ENCODE measurements at places on chromosomes 16 and 17.

DNA sequence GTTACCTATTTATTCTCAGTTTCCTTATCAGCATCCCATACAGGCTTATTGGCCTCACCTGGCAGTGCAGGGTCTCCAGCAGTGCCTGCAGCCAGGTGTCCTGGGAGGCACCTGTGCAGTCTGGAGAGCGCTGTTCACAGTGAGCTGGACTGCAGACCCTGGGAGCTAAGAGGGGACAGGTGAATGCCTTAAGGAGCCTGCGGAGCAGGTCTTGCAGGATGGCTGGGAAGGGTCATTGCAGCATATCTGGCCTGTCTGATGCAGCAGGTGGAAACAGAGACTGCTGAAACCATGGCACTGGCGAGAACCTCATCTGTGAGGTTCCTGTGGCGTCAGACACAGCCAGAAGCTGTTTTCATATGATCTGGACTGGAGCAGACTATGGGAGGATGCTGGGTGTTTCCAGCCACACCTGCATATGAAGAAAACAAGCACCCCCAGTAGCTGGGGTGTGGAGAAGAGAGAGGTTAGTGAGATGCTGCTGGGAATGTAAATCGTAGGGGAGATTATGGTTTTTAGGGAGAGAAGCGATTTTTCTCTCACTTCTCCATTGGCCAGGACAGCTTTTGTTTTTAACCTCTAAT is 77.0 kb downstream of the NTN1 start:
- DNase-seq: no peak

GRCh38 chr16:69563605-69564580 is 1.9 kb upstream of the NFAT5 start:
- DNase-seq: no peak

DNA sequence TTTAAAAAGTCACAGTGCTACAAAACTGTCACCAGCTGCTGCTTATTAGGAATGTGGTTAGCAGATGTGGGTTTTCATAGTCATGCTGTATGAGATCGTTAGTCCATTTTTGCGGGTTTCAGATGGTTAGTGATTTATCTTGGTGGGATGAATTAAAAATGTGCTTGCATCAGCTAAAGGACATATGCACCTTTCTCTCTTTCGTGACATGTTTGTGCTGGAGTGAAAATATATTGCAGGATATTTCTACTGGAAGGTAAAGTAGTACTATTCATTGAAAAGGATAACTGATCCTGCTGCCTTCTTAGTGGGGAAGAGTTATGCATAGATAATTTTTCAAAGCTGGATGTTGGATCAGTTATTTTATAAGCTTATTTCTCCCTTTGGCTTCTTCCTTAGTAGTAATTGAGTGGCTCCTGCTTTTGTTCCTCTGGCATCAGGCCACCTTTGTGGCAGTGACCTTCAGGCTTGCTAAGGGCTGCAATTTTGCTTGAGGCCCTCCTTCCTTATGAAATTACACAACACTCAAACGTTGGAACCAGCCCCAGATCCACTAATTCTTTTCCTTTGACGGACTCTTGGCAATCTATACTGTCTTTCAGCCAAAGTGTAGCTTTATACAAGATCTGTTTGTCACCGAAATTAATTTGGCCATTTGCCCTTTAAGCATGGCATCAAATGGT is 7.5 kb upstream of the SNTB2 start:
- peak; percentile 88 for DNase-seq

GRCh38 chr17:1144162-1144561 is 35.6 kb downstream of the ABR start:
- no peak for DNase-seq

DNA sequence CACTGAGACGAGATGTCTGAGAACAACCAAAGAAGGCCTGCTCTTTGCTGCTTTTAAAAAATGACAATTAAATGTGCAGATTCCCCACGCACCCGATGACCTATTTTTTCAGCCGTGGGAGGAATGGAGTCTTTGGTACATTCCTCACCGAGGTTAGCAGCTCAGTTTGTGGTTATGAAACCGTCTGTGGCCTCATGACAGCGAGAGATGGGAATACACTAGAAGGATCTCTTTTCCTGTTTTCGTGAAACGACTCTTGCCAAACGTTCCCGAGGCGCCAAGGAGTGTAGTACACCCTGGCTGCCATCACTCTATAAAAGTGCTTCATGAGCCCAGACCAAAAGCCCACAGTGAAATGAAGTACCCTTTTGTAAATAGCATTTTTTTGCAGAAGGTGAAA is 87.8 kb downstream of the CRISPLD2 start:
- no peak for DNase-seq

- DNase-seq: no peak
Observed at GRCh38 chr16:30743716-30744115, 4.5 kb upstream of the PHKG2 start.

DNA sequence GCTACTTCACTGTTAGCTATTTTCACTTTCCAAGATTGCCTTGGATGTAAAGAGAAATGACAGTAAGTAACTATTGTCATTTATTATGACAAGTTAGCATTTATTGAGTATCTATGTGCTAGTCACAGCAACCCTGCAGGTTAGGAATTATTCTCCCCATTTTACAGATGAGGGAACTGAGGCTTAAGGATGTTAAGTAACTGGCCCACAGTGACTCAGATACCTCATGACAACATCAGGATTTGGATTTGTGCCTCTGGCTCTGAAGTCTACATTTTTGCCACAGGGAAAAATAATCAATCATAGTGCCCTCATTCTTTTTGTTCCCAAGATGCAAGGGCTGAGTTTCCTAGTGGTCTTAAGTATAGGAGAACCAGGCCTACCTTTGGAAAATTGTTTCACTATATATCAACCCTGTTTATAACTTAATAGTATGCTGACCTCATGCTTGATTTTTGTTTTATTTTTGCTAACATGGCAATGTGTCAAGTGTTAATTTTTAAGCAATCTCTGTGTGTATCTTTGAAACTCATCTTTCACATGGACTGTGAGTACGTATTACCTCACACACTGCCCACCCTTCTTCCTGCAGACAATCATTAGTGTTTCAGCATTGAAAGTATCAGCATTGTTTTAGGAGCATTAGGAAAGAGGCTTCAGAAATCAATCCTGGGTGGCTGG is 105.0 kb downstream of the TANGO6 start:
- DNase-seq: no peak

GRCh38 chr16:88809676-88810165 is 2.0 kb downstream of the APRT start:
- peak; percentile 29 for DNase-seq

GRCh38 chr16:84834403-84834772 is 14.6 kb downstream of the CRISPLD2 start:
- no peak for DNase-seq

DNA sequence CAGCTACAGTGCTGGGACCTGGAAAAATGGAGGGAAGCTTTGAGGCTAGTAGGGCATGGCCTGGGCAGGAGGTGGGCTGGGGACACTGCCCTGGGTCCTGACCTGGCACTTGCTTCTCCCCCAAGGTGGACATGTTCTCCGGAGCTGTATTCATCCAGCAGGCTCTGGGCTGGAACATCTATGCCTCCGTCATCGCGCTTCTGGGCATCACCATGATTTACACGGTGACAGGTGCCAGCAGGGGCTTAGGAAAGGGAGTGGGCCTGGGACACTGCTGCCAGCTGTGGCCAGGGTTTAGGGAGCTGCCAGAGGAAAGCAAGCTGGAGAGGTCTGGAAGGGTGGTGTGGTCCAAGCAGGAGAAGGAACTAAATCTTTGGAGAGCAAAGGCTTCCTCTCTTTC is 3.1 kb downstream of the SLC5A2 start:
- no peak for DNase-seq

DNA sequence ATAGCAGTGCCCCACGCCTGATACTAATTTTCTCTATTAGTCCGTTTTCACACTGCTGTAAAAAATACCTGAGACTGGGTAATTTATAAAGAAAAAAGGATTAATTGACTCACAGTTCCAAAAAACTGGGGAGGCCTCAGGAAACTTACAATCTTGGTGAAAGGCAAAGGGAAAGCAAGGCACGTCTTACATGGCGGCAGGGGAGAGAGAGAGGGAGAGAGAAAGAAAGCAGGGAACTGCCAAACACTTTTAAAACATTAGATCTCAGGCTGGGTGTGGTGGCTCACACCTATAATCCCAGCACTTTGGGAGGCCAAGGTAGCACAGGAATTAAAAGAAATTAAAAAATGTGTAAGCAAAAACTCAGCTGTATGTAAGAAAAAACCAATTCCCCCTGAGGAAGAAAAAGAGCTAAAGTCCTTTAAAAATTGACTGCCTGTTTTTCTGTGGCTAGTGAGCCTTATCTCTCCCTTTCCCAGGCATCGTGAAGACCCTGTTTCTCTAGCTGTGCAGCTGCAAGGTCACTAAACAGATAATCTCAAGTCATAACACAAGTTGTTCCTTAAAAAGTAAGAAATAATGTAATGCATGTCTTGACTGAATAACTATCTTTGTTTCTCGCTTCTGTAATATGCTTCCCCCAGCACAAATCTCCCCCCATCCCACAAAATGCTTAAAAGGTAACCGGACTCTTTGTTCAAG is 14.0 kb downstream of the ZSCAN10 start:
- DNase-seq: no peak
